ENCODE measurements at places on chromosomes 7 and 10. TPM values are rescaled to one million over a fixed set of nuclear protein-coding genes. Genes with fewer than 3 reads are reported as not detected.

The GUSB gene
- 193 TPM for total RNA-seq

The CPN1 gene
- not detected for total RNA-seq

GRCh38 chr7:149885191-149886017, 11.6 kb downstream of the ATP6V0E2 start:
- no peak for DNase-seq

DNA sequence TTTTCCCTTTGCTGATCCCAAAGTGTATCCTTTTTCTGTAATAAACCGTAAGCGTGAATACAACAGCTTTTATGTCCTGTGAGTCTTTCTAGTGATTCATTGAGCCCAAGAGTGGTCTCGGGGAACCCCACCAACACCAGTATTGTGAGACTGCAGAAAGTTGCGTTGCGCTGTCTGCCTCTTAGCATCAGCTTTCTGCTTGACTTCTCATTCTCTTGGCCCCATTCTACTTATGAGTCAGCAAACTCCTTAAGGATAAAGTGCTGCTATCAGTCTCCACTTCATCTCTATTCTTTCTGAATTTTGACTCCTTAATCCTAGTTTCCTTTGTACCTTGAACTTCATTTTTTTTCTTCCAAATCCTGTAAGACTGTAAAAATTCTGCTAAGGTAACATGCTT, 184.3 kb upstream of the MBL2 start:
- DNase-seq: no peak

- DNase-seq: no peak
Measured at GRCh38 chr7:144713850-144714249, 122.0 kb downstream of the TPK1 start.

DNA sequence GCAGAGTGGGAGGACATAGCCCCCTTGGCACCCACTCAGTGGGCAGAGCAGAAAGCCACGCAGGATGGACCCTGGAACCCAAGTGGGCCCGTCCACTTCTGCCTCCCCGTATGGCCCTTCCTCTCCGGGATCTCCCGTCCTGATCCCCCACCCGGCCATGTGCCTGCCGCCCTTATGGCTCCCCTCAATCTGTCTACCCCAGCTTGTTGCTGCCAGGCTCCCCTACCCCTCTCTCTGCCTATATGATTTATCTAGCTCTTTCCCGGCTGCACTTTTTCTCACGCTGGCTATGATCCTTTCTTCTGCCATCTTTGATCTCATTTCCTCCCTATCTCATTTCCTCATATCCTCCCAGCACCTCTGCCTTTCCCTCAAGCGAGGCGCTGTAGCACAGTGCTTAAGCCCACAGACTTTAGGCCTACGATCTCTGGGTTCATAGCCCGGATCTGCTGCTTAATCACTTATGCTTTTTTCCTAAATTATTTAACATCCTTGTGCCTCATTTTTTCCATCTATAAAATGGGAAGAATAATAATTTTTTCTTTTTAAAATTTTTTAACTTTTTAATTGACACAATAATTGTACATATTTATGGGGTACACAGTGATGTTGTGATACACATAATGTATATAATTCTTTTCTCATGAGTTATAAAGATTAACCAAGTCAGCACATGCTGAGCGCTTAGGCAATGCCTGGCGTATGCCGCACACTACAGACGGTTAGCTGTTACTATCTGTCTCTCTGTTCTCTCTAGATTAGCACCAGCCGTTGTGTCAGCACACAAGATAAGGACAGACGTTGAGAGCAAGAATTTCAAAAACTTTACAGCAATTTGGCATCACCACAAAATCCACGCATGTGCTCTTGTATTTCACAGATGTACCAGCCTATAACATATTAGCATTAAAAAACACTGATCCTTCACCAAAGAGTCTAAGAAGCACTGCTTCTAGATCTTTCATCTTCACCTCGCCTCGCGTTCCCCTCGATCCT, 18.1 kb downstream of the KCNH2 start:
- DNase-seq: no peak

Data from Caki2 (cell line).